Stimulated activated CD8-positive, alpha-beta memory T cell treated with anti-CD3 and anti-CD28 coated beads, Interleukin-4, amount 100 ng/mL, for 1 hour (primary cell): ENCODE measurements at places on chromosomes 6 and 20.

GRCh38 chr6:95120984-95121383 is 456.4 kb upstream of the MANEA start:
- no peak for DNase-seq

DNA sequence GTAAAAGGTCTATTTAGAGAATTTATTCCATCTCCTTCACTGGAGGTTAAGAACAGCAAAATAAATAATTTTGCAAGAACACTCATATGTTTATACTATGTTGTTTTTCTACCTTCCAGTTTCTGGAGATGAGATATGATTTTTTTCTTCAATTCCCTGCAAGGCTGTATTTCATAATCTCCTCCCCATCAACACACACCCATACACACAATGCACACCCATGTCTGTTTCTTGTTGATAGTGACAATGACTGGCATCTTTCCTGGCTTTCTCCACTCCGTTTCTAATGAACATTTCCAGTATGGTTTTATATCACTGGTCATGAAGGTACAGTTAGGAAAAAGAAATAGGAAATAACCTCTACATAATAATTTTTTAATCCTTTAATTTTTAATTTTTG is 202.1 kb downstream of the ARHGAP18 start:
- DNase-seq, result no peak

DNA sequence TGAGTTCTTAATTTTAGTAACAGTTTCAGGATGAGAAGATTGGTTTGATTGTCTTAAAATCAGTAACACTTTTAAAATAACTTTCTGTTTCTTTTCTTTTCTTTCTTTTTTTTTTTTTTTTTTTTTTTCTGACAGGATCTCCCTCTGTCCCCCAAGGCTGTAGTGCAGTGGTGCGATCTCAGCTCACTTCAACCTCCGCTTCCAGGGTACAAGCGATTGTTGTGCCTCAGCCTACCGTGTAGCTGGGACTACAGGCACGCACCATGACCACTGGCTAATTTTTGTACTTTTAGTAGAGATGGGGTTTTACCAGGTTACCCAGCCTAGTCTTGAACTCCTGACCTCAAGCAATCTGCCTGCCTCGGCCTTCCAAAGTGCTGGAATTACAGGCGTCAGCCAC is 33.7 kb upstream of the KCNQ5 start:
- DNase-seq, result no peak

DNA sequence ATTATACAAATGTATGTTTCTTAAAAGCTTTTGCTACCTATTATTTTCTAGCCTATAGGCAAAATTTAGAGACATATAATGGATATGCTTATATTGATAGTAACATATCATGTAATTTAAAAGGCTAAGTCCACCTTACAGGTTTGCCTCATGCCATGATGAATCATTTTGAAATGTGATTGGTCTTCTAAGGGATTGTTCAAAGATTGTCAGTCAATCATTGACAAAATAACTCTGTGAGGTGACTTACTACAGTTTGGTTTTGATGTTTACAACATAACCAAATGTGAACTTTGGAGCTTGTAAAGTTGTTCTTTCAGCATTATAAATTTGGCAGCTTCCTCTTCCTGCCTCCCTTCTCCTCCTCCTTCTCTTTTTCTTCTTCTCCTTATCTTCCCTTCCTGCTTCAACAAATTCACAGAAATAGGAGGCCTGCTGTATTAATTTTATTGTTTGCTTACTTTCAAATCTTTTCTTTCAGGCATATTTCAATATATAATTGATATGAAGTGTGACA is 39.7 kb upstream of the ZFP64 start:
- DNase-seq, result no peak

DNA sequence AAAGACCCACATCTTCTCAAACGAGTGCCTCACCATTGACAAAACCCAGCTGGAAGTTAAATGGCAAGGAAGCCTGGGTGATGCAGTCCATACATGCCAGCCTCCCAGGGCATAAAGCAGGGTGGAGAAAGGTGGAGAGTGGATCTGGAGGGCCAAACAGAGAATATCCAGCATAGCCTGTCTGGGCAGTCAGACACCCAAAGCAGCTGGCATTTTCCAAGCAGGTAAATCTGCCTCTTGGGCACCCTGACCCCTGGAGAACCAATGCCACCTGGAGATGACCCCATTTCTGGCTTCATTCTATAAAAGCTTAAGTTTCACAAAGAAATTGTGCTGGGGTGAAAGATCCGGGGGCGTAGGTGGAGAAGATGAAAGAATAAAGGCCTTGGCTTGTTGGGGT is 5.1 kb upstream of the SRPK1 start:
- DNase-seq, result no peak
